ENCODE measurements at places on chromosomes 16 and 17. TPM values are rescaled to one million over a fixed set of nuclear protein-coding genes. Genes with fewer than 3 reads are reported as not detected.

DNA sequence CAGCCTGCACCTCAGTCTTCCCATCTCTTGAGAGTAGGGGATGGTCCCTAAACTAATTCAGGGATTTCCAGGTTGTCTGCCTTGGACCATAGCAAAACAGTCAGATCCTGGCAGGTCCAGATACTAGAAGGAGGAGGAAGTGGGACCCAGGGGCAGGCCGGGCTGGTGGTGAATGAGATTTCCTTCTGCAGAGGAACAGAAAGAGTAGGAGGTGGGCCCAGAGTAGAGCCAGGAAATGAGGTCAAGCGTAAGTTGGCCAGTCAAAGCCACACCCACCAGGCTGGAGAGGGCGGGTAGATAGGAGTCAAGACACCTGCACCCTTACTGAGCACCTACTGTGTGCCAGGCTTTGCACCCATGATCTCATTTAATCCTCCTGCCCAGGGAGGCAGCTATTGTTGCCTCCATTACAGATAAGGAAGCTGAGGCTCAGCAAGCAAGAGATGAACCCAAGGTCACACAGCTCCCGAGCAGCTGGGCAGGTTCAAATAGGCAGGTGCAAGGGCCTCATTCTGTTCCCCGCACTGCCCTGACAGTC is 2.6 kb downstream of the CDH5 start:
- DNase-seq: no peak

DNA sequence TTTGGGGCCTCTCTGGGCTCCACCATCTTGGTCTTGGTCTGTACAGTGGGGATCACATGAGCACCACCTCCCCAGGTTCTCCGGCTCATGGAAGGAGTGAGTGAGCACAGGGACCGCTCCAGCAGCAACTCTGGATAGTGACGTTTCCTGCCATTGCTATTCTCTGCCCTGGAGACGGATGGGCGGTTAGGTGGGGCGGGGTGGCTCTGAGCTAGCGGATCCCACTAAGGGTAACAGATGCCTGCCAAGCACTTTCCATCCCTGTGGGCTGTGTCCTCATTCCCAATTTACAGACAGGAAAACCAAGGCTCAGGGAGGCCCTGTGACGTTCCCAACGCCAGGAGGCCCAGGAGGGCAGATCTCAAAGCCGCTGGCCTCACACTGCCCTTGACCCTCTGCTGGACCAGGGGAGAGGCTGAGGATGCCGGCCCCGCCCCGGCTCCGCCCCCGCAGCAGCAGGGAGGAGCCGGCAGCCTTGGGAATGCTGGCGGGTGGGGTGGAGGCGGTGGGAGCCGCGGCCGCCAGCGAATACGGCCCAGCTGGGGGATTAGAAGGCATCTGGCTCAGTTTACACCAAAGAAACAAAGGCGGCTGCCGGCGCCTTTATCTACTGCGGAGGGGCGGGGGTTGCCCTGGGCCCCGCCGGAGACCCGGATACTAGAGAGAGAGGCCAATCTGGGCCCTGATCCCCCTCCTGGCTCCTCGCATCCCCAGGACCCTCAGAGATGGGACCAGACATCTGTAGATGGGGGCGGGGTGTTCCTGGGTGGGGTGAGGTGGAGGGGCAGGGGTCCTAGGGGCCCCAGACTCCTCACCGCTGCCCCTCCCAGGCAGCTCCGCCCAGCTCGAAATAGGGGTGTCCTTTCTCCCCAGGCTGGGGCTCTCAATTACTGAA is 122.3 kb upstream of the CIBAR2 start:
- no peak for DNase-seq

Gene KRT20
- not detected for total RNA-seq

DNA sequence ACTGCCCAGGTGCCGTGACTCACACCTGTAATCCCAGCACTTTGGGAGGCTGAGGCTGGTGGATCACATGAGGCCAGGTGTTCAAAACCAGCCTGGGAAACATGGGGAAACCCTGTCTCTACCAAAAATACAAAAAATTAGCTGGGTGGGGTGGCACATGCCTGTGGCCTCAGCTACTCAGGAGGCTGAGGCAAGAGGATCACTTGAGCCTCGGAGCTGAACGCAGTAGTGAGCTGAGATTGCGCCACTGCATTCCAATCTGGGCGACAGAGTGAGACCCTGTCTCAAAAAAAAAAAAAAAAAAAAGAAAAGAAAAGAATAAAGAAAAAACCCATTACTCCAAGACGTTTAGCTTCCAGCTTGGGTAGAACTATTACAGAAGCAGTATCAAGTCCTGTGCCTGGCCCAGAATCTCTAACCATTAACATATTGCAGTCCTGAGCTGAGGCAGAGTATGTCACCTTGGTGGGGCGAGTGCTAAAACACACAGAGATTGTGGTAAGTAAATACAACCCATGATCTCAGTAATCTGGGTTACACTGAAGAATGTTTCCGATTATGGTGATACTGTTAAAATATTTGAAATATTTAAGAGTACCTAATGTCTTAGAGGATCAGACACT is 23.2 kb upstream of the CFAP20 start:
- no peak for DNase-seq

DNA sequence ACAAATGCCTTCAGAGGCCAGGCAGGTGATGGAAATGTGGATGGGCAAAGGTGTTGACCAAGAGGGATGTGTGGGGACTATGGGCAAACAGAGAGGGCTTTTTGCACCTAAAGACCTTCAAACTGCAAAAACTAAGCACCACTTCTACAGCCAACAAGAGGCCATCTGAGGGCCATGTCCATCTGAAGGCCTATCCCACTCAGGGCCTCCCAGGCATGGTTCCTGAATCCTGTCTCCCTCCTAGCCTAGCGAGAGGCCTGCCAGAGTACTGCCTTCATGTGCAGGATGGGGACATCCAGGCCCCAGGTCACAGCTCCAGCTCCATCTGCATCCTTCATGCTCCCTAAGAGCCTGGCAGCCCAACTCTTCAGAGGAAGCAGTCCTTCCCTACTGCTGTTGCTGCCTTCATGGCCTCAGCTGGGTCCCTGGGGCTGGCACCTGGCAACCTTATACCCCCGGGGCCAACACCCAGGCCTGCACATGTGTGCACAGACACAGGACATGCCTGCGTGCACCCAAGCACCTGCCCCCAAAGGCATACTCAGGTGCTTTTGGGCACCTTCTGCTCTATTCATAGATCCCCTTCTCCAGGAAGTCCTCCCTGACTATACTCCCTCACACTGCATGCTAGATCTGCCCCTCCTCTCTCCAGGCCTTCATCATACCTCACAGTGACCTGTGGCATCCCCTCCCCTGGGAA is 95.2 kb downstream of the C16orf78 start:
- DNase-seq: no peak
